Thymus (tissue), 14 donors: ENCODE measurements at places on chromosomes 2 and 18.
A peak's percentile ranks its signal among the peaks of the same experiment; 100 is the strongest.

- H3K36me3 ChIP-seq: no peaks in the 10 kb centered on the region
- H3K27me3 ChIP-seq: no peaks in the 10 kb centered on the region
- no peaks in the 10 kb centered on the region for H3K4me1 ChIP-seq
These were observed 99.0 kb upstream of the COPS8 start for GRCh38 chr2:236986524-236987330.

GRCh38 chr2:54373855-54374254, 82.3 kb upstream of the SPTBN1 start:
- H3K4me3 ChIP-seq: no peak overlapping the region
- no peaks in the 10 kb centered on the region for H3K4me1 ChIP-seq
- no peaks in the 10 kb centered on the region for H3K36me3 ChIP-seq
- H3K27ac ChIP-seq: no peak overlapping the region

DNA sequence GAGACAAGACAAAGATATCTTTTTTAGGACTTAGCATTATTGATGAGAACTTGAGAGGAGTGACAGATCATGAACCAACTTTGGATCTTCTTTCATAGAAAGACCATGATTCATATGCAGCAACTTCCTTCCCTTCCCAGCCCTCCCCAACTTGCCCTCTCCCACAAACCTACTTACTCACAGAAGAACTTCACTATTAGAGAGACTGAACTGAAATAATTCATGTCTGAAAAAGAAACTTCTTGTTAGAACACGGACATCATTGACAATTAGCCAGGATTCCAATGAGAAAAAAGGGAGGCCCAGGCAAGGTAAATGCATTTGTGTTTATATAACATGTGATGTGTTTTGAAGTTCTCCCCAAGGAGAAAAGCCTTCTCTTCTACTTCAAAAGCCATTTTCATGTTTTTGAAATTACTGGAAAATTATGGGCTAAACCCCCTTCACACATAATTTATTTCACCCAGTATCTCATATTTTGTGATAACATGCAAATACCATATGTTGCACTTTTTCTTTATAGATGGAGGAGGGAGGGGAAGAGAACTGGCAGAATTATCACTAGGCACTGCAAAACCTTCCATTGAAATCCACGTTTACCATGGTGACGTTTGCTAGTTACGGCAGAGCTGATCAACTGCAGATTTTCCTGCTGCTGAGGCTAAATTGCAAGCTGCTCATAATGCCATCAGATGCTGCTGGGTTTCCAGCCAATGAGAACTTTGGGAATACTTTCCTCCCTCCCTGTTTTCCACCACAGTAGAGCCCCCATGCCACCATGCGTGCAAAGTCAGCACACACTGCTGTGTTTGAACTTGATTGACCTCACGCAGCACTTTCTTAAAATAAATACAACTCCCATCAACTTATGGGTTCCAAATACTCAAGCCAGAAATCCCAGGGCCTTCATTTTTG, 294.7 kb downstream of the MEIS1 start:
- no peaks in the 10 kb centered on the region for H3K4me1 ChIP-seq
- no peaks in the 10 kb centered on the region for H3K27me3 ChIP-seq
- no peak overlapping the region for H3K27ac ChIP-seq
- no peak overlapping the region for H3K4me3 ChIP-seq

DNA sequence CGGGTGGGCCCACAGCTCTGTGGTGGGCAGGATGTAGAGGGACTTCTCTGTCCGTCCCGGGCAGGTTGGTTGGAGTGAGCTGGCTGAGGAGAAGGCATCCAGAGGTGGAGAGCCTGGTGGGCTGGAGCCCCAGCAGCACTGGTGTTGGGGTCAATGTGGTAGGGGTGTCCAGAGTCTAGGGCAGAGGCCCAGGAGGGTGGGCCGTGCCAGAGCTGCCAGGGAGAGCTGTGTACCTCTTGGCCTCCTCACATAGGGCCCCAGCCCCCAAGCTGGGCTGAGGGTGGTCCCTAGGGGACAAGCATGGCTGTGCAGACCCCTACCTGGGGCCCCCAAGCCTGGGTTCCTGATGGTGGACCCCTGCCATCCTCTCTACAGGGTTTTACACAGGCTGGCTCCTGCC, 16.0 kb downstream of the ANO7 start:
- DNase-seq: no peak
- no peak overlapping the region for H3K4me3 ChIP-seq
- no peaks in the 10 kb centered on the region for H3K4me1 ChIP-seq
- H3K36me3 ChIP-seq: no peaks in the 10 kb centered on the region
- H3K27me3 ChIP-seq: no peaks in the 10 kb centered on the region

DNA sequence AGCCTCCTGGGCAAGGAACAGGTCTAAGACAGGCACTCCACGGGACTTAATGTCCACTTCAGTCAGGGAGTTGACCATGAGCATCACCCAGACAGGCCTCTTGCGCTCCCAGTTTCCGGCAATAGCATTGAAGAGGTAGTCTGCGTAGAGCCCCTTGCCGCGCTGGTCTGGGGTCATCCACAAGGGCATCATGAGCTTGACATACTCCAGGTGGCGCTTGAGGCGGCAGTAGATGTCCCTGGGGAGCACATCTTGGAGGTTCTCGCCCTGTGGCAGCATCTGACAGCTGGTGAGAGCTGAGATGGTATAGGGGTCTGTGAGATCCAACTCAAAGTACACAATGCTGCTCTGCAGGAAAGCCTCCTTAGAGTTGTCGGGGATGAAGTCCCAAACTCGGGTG, 10.6 kb downstream of the TRABD2A start:
- H3K27me3 ChIP-seq: no peaks in the 10 kb centered on the region
- no peak overlapping the region for H3K4me3 ChIP-seq
- no peak overlapping the region for H3K27ac ChIP-seq
- H3K4me1 ChIP-seq: no peaks in the 10 kb centered on the region
- no peak for DNase-seq

- no peak for DNase-seq
- no peak overlapping the region for H3K27ac ChIP-seq
- H3K36me3 ChIP-seq: no peaks in the 10 kb centered on the region
- H3K27me3 ChIP-seq: no peaks in the 10 kb centered on the region
- no peak overlapping the region for H3K4me3 ChIP-seq
These were observed 76.5 kb upstream of the B3GNT2 start for GRCh38 chr2:62119311-62119974.

GRCh38 chr2:30273574-30273929, 42.2 kb downstream of the LBH start:
- peaks cover 2% of the 10 kb centered on the region for H3K4me1 ChIP-seq
- H3K27ac ChIP-seq: no peak overlapping the region
- no peaks in the 10 kb centered on the region for H3K36me3 ChIP-seq
- no peak overlapping the region for H3K4me3 ChIP-seq

DNA sequence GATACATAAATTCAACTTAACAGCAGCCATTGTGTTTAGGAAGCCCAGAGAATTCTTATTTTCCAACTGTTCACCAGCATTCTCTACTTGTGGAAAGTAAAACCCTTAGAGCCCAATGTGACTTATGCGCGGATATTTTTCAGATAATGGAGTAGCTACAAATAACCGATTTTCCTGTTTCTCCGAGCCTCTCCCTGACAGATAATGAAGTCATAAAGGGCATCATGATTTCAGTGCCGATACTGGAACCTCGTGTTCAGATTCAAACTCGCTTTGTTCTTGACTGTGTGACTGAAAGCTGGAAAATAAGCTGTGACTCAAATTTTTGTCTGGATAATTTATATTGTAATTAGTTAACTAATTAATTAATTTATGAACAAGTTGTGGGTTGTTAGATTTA, 228.2 kb downstream of the VAPA start:
- H3K4me3 ChIP-seq: no peak overlapping the region
- DNase-seq: no peak
- H3K4me1 ChIP-seq: peaks cover 10% of the 10 kb centered on the region
- H3K27ac ChIP-seq: no peak overlapping the region

DNA sequence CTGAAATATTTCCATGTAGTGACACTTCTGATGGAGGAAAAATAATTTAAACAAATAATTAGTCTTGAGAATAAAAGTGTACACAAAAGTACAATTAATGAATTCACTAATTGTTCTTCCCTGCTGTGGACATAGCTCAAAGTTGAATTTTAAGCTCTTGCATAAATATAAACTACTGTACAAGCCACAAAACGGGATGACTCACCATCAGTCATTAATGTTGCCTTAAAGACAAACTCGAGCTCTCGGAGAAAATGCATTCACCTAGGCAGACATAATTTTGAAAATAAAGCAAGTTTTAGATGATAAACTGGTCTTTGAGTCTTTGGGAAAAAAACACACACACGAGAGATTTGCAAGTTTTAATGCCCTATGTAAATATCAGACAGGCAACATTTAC, 436.4 kb downstream of the ZNF521 start:
- no peak overlapping the region for H3K27ac ChIP-seq
- no peaks in the 10 kb centered on the region for H3K36me3 ChIP-seq
- no peaks in the 10 kb centered on the region for H3K27me3 ChIP-seq
- no peak for DNase-seq
- H3K4me1 ChIP-seq: no peaks in the 10 kb centered on the region

- no peaks in the 10 kb centered on the region for H3K27me3 ChIP-seq
- no peak overlapping the region for H3K27ac ChIP-seq
- H3K36me3 ChIP-seq: no peaks in the 10 kb centered on the region
These were observed 836 bp downstream of the DTNA start for GRCh38 chr18:34710934-34711333.

- no peaks in the 10 kb centered on the region for H3K27me3 ChIP-seq
- H3K4me1 ChIP-seq: no peaks in the 10 kb centered on the region
- no peak for DNase-seq
- H3K27ac ChIP-seq: no peak overlapping the region
- no peak overlapping the region for H3K4me3 ChIP-seq
- H3K36me3 ChIP-seq: no peaks in the 10 kb centered on the region
These were observed 111.8 kb upstream of the DCC start for GRCh38 chr18:52228166-52228565.

DNA sequence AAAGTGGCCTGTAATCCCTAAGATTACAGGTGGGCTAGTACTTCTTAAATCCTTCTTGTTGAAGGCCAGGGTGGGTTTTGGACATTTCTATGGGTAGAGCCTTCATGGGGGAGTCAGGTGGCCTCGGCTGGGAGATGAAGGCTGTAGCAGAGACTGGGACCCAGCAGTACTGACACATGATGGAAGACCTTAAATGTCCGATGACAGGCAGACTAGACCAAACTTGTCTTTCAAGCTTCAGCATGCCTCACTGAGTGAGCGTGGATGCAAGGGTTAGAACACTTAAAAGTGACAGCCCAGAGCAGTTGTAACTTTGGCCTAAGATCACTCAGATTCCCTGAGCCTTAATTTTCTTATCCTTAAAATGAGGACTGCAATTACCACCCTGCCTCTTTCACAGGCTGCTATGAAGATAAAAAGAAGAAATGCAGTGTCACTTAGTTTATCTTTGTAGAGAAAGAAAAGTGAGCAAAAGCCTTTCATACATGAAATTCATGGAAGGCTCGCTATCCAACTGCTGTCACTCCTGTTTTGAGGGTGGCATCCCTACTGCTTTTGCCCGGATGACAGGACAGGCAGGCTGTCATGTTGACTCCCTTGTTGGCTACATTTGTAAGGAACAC, 19.5 kb downstream of the PLEK start:
- H3K4me3 ChIP-seq: no peak overlapping the region
- no peak for DNase-seq
- H3K27ac ChIP-seq: peak overlapping the region; percentile 24
- H3K27me3 ChIP-seq: no peaks in the 10 kb centered on the region
- no peaks in the 10 kb centered on the region for H3K36me3 ChIP-seq

DNA sequence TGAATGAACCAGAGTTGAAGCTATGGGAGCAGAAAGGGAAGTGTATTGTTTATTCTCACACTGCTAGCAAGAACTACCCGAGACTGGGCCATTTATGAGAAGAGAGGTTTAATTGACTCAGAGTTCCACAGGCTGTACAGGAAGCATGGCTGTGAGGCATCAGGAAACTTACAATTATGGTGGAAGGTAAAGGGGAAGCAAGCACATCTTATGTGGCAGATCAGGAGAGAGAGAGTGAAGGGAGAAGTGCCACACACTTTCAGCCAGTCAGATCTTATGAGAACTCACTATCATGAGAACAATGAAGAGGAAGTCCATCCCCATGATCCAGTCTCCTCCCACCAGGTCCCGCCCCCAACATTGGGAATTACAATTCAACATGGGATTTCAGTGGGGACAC, 383.2 kb upstream of the SLC14A2 start:
- H3K36me3 ChIP-seq: no peaks in the 10 kb centered on the region
- no peaks in the 10 kb centered on the region for H3K27me3 ChIP-seq
- DNase-seq: no peak
- no peak overlapping the region for H3K4me3 ChIP-seq
- H3K4me1 ChIP-seq: no peaks in the 10 kb centered on the region

- DNase-seq: no peak
- H3K4me1 ChIP-seq: peaks cover 25% of the 10 kb centered on the region
- peaks cover 11% of the 10 kb centered on the region for H3K36me3 ChIP-seq
- H3K27ac ChIP-seq: no peak overlapping the region
- H3K27me3 ChIP-seq: no peaks in the 10 kb centered on the region
- no peak overlapping the region for H3K4me3 ChIP-seq
These were observed 63.4 kb downstream of the NFATC1 start for GRCh38 chr18:79458917-79459803.

GRCh38 chr18:32730068-32730467, 42.8 kb downstream of the KLHL14 start:
- H3K4me1 ChIP-seq: no peaks in the 10 kb centered on the region
- DNase-seq: no peak
- H3K36me3 ChIP-seq: no peaks in the 10 kb centered on the region
- H3K4me3 ChIP-seq: no peak overlapping the region
- H3K27me3 ChIP-seq: no peaks in the 10 kb centered on the region

DNA sequence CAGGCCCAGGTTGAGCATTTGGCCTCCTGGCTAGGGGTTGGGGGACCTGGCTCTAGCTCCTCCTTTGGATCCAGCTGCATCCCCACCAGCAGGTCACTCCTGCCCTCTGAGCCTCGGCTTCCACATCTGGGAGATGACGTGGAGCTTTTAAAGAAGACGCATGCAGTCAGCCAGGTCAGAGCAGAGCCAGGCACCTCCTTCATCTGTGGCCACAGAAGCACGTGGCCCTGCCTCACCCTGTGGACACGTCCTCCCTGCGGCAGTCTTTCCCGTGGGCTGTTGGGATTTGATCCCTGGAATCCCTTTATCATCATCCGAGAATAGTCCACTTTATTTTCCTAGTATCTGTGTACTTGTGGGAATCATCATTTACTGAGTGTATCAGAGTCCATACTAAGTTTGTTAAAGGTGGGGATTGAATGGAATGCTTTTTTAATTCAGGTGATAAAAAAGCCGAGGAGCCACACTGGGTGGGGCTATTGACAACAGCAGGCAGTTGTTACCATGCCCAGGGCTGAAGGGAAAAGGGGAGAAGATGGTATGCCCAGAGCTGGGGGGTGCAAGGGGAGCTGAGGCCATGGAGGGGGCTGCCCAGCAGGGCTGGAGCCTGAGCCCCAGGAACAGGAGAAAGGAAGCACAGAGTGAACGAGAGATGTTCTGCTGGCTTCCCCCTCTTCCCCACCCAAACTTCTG, 170.1 kb downstream of the LAMA1 start:
- H3K4me3 ChIP-seq: no peak overlapping the region
- H3K27ac ChIP-seq: no peak overlapping the region
- no peaks in the 10 kb centered on the region for H3K4me1 ChIP-seq
- no peaks in the 10 kb centered on the region for H3K36me3 ChIP-seq

DNA sequence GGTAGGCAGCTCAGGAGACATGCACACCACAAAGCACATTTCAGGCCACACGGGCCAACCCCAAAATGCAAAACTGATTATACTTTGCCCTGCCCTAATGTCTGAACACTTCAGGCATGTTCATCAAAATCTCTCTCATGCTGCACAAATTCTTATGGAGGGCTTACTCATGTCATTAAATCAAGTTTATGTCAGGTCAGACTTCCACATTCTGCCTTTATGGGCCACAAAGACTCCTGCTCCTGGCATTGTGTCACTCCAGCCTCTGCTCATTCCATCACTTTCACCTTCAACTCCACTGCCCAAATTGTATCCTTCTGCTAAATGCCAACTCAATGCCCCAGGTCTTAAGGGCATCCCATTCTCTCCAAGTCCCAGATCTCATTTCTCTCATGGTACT, 9.2 kb downstream of the UXS1 start:
- no peaks in the 10 kb centered on the region for H3K27me3 ChIP-seq
- peaks cover 34% of the 10 kb centered on the region for H3K4me1 ChIP-seq
- no peak for DNase-seq
